ENCODE measurements at places on chromosomes 6 and 20.
A peak's percentile ranks its signal among the peaks of the same experiment; 100 is the strongest.

DNA sequence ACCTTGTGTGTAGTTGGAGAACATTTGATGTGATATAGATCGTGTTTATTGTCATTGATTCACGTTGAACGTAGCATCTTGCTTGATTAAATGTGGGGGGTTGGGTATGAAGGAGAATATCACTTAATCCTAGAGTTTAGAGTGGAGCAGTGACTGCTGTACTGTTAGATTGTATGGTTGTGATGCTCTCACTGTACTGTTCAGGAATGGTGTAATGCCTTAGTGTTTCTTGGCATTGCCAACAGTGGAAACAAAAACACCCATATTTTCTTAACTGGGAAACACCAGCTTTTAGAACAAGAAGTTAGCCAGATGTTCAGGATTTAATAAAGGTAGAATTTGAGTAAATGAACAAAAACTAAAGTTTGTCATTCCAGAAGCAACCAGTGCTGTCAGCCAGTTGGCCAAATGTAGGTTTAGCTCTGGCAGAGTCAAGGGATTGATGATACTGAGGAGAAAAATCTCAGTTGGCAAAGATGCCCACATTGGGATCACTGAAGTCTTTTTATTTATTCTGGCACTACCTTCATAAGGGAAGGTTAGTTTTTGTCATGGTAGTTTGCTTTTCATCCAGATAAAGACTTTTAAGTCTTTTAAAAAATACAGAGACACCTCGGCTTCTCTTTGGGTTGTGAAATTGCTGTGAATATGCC is 129.9 kb downstream of the JARID2 start:
- H3K4me1 ChIP-seq, result peaks cover 10% of the 10 kb centered on the region
- H3K4me3 ChIP-seq, result no peak overlapping the region
- DNase-seq, result no peak

DNA sequence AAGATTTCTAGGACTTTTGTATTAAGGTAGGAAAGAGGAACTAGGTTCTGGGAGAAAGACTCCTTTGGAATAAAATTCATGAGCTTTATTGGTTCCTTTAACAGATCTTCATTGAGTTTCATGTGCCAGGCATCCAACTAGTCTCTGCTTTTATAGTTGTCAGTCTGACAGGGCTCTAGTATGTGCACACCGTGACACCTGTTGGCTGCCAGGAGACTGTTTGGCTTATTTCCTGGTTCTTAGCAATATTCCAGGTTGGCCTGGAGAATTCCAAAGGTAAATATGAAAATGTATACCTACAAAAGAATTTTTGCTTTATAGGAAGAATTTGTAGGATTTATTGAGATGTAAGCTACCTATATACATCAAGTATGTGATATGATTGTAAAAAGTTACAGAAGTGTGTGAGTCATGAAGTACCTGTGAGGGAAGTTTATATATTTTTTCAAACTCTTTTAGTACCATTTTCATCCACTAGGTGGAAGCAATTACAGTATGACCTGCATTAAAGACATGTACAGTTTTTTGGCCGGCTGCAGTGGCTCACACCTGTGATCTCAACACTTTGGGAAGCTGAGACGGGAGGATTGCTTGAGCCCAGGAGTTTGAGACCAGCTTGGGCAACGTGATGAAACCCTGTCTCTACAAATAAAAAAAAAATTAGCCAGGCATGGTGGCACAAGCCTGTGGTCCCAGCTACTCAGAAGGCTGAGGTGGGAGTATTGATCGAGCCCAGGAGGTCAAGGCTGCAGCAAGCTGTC is 35.2 kb downstream of the NDUFAF5 start:
- DNase-seq, result no peak
- H3K27me3 ChIP-seq, result no peaks in the 10 kb centered on the region
- H3K4me3 ChIP-seq, result no peak overlapping the region
- H3K36me3 ChIP-seq, result peaks cover 18% of the 10 kb centered on the region
- peaks cover 7% of the 10 kb centered on the region for H3K4me1 ChIP-seq
- no peak overlapping the region for H3K27ac ChIP-seq

- no peak for DNase-seq
- no peak overlapping the region for H3K4me3 ChIP-seq
- peaks cover 5% of the 10 kb centered on the region for H3K27me3 ChIP-seq
- H3K27ac ChIP-seq, result no peak overlapping the region
- H3K4me1 ChIP-seq, result no peaks in the 10 kb centered on the region
Measured at GRCh38 chr20:54023406-54023805, 47.0 kb downstream of the BCAS1 start.

GRCh38 chr20:2283706-2284423 is 11.9 kb upstream of the TGM3 start:
- peaks cover 2% of the 10 kb centered on the region for H3K27me3 ChIP-seq
- no peaks in the 10 kb centered on the region for H3K4me1 ChIP-seq
- no peaks in the 10 kb centered on the region for H3K36me3 ChIP-seq
- H3K4me3 ChIP-seq, result no peak overlapping the region

- no peak overlapping the region for H3K27ac ChIP-seq
- H3K27me3 ChIP-seq, result peaks cover 2% of the 10 kb centered on the region
- peaks cover 16% of the 10 kb centered on the region for H3K4me1 ChIP-seq
Measured at GRCh38 chr20:39857187-39857586, 831.8 kb downstream of the MAFB start.

GRCh38 chr20:62291251-62292066 is 11.3 kb upstream of the ADRM1 start:
- H3K4me1 ChIP-seq, result no peaks in the 10 kb centered on the region
- H3K27me3 ChIP-seq, result no peaks in the 10 kb centered on the region
- no peak overlapping the region for H3K27ac ChIP-seq
- no peak for DNase-seq
- H3K36me3 ChIP-seq, result peaks cover 25% of the 10 kb centered on the region

GRCh38 chr6:96947055-96947454 is 22.5 kb downstream of the KLHL32 start:
- H3K4me3 ChIP-seq, result no peak overlapping the region
- H3K4me1 ChIP-seq, result no peaks in the 10 kb centered on the region
- no peak for DNase-seq
- no peaks in the 10 kb centered on the region for H3K36me3 ChIP-seq
- peaks cover 35% of the 10 kb centered on the region for H3K27me3 ChIP-seq

DNA sequence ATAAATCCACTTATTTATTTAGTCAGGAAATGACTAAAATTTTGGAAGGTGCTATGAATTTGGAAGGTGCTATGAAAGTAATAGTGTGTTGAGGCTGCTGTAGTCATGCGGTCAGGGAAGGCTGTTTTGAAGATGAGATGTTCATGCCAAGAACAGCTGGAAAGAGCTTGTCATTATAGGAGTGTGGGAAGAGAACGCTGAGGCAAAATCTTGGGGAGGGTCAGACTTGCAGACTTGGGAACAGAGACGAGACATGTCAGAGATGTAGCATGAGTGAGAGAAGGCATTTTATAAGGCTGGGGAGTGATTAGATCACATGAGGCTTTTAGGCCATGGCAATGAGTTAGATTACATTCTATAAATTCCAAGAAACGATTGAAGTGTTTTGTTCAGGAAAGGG is 124.0 kb upstream of the B3GAT2 start:
- H3K27me3 ChIP-seq, result no peaks in the 10 kb centered on the region
- H3K4me3 ChIP-seq, result no peak overlapping the region
- H3K27ac ChIP-seq, result no peak overlapping the region
- peaks cover 18% of the 10 kb centered on the region for H3K4me1 ChIP-seq
- DNase-seq, result no peak
- H3K36me3 ChIP-seq, result peaks cover 5% of the 10 kb centered on the region

- H3K4me3 ChIP-seq, result no peak overlapping the region
- no peaks in the 10 kb centered on the region for H3K36me3 ChIP-seq
- no peaks in the 10 kb centered on the region for H3K27me3 ChIP-seq
- H3K4me1 ChIP-seq, result peaks cover 42% of the 10 kb centered on the region
Measured at GRCh38 chr6:12546410-12547002, 170.1 kb upstream of the PHACTR1 start.

GRCh38 chr20:34017610-34018009 is 23.9 kb downstream of the RALY start:
- peaks cover 61% of the 10 kb centered on the region for H3K4me1 ChIP-seq
- no peak overlapping the region for H3K4me3 ChIP-seq
- peak overlapping the region; percentile 73 for H3K27ac ChIP-seq

DNA sequence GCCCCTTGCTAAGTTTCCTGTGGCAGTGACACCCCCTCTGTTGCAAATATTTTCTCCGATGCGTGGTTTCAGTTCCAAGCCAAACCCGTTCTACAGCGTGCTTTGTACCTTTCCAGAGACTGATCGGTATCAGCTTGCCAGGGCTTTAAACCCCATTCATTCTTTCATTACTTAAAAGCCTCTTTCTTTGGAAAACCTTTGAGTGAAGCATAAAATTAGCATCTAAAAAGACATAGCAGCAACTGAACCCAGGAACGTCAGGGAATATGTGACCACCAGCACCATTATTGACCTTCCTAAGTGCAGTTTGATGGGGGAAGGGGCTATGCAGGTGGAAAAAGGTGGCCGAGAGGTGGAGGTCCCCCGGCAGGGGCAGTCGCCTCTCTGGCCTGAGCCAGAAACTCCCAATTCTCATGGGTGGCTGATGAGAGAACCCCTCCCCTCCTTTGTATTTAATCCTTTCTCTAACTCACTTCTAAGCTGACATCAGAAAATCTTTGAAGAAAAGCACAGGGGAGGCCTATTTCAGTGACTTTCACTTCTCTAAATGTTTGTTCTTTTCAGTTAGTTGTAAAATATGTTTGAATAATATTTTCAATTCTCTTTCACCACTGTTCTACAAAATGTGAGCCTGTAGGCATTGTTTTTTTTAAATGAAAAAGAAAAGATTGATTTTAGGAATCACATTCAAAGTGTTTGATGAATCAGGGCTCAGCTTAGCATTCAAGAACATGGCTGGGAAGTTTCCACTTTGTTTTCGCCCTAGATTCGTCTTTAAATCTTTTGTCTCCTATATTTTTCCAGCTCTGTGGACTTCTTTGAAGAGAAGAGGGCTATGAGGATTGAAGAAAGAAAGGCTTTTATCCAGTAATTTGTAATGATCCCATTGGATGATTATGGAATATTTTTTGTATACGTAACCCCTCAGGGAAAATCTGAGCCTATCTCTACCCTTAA is 89.2 kb downstream of the RSPH3 start:
- no peaks in the 10 kb centered on the region for H3K27me3 ChIP-seq
- no peak overlapping the region for H3K27ac ChIP-seq
- no peak for DNase-seq
- peaks cover 2% of the 10 kb centered on the region for H3K36me3 ChIP-seq
- no peaks in the 10 kb centered on the region for H3K4me1 ChIP-seq
- no peak overlapping the region for H3K4me3 ChIP-seq

DNA sequence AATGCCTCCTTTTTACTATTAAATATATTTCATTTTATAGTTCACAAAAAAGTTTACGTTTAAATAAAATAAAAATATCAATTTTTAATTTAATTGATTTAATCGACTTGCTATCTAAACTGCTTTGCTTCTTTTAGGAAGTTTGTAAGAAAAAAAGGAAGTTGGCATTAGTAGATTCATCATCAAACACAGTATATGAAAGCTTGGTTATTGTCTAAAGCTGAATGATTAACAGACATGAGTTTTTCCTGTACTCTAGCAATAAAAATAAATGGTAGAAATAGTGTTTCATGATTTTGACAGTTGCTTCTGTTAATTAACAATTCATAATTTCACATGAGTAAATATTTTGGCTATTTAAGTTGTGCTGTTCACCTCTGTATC is 1285.5 kb upstream of the GJE1 start:
- DNase-seq, result no peak
- no peaks in the 10 kb centered on the region for H3K36me3 ChIP-seq
- no peak overlapping the region for H3K4me3 ChIP-seq
- H3K4me1 ChIP-seq, result peaks cover 50% of the 10 kb centered on the region
- H3K27me3 ChIP-seq, result no peaks in the 10 kb centered on the region

GRCh38 chr6:43188426-43188825 is 6.4 kb downstream of the CUL9 start:
- peak; percentile 41 for DNase-seq
- H3K27ac ChIP-seq, result no peak overlapping the region
- peaks cover 4% of the 10 kb centered on the region for H3K4me1 ChIP-seq
- H3K4me3 ChIP-seq, result no peak overlapping the region

DNA sequence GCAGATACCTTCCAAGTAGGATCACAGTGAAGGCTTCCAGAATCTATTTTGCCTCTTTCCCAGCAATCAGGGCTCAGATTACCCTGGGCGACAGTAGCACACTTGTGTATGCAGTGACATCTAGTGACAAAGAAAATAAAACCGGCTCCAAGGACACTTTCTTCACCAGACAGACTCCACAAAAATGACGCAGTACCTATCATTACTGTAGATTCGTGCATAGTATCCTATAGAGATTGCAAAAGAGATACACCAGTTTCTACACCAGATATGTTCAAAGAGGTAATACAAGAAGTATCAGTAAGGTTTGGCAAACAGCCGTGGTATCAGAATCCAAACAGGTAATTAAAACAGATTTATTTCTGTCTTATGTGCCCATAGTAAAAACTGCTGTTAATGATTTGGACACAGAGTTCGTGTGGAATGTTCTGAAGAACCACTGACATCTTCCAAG is 600.4 kb upstream of the JAG1 start:
- peak overlapping the region; percentile 71 for H3K27ac ChIP-seq
- no peak overlapping the region for H3K4me3 ChIP-seq
- peaks cover 41% of the 10 kb centered on the region for H3K4me1 ChIP-seq
- H3K36me3 ChIP-seq, result no peaks in the 10 kb centered on the region
- H3K27me3 ChIP-seq, result no peaks in the 10 kb centered on the region
- DNase-seq, result no peak

GRCh38 chr6:7260291-7261031 is 52.5 kb downstream of the SSR1 start:
- H3K27me3 ChIP-seq, result no peaks in the 10 kb centered on the region
- no peak for DNase-seq
- H3K4me3 ChIP-seq, result peak overlapping the region; percentile 96

DNA sequence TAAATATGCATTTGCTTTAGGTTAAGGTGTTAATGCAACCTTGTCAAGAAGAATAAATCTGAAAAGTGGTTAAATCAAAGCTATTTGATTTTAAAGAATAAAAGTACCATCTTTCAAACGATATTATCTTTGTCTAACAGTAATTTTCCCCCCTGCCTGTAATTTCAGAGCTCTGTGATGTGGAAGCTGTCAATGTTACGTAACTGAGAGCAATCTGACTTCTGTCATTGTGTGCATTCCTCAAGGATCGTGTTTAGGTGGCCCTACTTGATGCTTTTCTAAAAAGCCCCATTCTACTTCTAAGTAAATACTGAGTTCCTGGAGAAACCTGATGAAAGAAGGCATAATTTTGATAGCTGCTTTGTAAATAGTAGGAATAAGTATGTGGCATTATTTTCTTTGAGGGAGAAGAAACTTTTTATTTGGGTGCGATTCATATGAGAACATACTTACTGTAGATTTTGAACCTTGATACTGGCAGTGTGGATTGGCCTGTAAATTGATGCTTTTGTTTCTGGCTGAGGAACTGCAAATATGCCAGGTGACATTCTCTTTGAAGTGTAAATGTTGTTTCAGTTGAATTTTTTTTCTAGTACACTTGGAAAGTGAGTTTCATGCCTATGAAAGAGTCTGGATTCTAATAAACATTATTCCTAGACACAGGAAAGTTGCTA is 529.6 kb upstream of the FLRT3 start:
- no peak overlapping the region for H3K4me3 ChIP-seq
- no peaks in the 10 kb centered on the region for H3K36me3 ChIP-seq
- H3K4me1 ChIP-seq, result no peaks in the 10 kb centered on the region
- no peak for DNase-seq

Measured in chondrocyte (in vitro differentiated cells).